ENCODE measurements at places on chromosomes 13 and 19. TPM values are rescaled to one million over a fixed set of nuclear protein-coding genes. Genes with fewer than 3 reads are reported as not detected.

- DNase-seq = no peak
Observed at GRCh38 chr13:77868717-77869116, 49.9 kb downstream of the EDNRB start.

GRCh38 chr13:27171827-27172494 is 350 bp upstream of the USP12 start:
- DNase-seq = peak; percentile 62

DNA sequence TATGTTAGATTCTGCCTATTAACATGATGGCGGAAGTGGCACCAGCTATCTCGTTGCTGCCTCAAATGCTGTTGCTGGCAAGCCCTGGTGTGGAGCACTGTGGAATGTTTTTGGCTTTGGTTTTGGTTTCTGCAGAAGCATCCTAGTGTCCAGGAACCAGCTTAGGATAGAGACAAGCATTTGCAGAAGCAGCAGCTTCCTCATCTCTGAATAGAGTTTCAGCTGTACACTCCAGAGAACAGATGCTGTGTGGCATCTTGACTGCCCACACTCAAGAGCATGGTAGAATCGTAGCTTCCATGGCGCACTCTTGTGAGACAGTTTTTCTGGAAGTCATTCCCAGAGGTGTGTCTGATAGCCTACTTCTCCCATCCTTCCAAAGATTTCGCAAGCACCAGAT is 145.3 kb upstream of the RXFP2 start:
- no peak for DNase-seq

DNA sequence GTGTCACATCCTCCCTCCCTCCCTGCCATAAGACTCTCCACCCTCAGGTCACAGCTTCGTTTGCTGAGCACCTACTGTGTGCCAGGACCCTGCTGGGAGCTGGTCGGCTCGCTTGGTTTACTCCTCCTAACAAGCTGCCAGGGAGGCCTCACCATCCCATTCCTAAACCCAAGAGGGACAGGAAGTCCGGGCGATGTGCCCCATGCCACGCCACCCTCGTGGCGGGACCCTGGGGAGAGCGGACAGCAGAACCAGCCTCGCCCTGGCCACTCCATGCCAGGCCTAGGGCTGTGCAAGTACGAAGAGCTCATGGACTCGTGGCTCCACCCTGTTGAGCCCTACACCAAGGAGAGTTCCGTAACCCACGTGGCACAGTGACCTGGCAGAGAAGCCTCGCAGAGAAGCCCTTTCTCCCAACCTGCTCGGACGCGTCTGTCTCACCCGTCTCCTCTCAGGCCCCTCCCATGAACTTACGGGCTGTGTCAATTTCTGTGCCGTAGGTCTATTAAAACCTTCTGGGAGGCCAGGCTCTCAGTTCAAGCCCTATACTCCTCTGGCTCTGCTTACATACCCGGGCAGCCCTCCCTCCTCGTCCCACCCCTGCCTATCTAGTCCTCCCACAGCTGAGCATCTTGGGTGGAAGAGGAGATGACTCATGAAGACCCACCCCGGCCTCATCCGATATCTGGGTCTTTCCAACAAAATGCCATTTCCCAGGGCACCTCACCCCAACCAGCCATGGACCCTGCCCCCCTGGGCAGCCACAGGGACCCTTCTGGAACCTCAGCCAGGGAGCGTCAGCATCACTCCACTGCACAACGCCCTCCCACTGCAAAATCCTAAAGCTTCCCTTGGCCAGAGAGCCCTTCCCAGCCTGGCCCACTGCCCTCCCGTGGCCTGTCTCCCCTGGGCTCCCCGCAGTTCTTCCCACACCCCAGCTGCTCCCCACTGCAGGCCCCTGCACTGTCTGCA is 2.6 kb downstream of the UBXN6 start:
- DNase-seq = no peak

DNA sequence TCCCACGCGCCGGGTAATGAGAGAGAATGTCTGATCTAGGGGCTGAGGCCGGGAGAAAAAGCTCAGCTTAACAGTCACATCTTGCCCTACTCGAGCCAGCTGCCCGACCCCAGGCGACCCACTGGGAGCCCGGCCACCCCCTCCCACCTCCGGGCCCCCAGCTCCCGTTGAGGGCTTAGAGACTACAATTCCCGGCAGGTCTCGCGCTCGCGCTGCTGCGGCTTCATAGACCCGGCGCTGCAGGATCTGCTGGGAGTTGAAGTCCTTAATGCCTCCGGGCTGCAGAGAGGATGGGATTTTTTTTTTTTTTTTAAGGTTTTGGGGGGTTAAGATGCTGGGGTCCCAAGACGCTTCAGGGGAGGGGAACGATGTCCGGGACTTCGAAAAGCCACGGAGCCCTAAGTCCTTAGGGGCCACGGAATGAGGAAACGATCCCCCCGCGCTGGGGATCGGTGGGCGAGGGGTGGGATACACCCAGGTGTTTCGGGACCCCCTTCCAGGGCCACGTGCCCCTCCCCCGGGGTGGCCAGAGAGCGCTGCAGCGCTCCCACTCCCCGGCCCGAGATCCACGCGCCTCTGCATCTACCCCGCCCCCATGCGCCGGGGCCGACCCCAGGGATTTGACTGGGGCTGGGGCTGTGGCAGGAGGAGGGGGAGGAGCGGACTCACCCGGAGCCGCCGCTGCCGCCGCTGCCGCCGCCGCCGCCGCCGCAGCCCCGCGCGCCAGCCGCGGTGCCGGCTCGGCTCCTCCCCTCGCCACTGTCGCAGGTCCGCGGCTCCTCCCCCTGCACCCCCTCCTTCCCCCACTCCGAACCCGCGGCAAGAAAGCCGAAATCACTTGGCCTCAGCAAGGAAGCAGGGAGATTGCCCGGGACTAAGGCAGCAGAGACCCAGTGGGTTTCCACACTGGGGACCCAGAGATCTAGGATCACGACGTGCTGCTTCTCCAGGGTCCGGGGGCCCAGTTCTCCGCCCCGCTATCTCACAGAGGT is at the start of gene SYT3:
SYT3 (minus strand) TSS at position 761 of the 992 bp plus-strand sequence. CDS start 2,470 bp downstream, outside the sequence.
- no peak for DNase-seq

- no peak for DNase-seq
Observed at GRCh38 chr13:29858667-29859066, 8.2 kb upstream of the UBL3 start.

DNA sequence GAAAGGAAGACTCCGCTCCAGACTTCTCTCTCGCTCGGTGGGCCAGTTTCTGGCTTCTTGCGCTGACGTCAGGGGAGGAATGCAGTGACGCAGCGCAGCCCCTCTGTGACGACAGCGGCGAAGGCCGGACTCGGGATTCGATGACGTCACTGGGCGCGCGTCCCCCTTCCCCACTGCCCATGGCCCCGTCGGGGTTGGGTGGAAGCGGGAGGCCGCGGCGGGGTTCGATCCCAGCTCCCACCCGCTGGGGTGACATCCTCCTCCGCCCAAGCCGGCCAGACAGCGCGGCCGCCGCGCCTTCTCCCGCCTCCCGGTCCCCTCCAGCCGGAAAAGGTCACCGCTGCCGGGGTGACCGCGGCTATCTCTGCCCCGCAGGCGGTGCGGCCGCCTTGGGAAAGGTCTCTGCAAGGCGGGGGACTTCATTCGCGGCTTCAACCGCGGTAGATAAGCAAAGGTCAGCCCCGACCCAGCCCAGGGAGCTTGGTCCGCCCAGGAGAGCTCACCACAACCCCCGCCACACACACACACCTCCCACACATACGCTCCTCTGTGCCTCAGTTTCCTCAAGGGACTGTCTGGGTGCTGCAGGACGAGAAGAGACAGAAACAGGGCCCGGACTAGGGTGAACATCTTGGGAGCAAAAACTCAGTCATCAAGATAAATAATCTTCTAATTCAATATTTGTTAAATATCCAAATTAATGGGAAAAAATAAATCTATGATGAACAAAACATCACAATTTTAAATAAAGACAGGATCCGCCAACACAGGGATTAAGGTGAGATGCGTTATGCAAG is 844 bp upstream of the RFX1 start:
- no peak for DNase-seq

DNA sequence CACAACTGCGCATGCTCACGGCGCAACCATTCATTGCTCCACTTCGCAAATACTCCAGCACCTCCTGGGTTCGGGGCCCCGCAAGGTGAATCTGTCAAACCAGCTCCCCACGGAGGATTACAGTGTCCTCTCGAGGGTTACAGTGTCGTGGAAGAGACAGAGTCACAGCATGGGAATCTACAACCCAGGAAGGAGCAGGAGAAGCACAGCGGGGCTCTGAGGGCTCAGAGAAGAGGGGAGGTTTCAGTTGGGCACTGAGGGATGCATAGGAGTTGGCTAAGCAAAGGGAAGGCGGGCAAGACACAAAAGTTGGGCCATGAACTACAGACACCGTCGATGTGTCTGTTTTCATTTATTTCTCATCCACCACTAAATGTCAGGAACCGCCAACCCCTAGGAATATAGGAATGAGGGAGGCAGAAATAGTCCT is 1.0 kb upstream of the GTF2F1 start:
- DNase-seq = no peak

DNA sequence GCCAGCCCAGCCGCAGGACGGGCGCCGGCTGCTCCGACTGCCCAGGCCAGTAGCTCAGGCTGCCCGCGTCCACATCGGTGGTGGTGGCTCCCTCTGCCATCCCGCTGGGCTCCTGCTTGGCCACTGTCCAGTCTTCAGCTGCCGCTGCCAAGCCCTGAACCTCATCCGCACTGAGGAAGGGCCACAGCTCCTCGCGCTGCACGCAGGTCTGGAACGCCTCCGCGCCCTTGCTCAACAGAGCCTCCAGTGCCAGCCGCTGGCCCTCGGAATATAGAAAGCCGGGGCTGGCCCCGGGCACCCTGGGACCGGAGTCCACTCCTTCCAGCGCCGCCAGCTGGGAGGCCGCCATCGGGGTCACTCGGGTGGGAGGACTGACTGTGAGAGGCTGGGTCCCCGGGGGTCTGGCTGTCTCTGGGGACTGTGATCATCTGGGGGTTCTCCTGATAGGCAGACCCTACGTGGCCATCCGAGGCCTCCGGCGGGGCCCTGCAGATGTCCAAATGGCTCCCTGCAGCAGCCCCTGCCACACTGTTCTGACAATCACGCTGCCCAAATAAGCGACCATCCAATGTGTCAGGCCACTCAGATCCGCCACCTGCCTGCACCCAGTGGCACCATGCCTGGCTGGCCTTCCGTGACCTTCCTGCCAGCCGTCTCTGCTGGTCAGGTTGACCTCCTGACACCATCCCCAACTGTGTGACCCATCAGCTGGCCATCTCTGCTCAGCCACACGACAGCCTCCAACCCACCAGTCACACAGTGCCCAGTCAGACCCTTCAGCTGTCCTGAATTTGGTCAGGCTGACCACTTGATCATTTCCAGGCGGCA is 1.6 kb downstream of the FAM83E start:
- DNase-seq = no peak

DNA sequence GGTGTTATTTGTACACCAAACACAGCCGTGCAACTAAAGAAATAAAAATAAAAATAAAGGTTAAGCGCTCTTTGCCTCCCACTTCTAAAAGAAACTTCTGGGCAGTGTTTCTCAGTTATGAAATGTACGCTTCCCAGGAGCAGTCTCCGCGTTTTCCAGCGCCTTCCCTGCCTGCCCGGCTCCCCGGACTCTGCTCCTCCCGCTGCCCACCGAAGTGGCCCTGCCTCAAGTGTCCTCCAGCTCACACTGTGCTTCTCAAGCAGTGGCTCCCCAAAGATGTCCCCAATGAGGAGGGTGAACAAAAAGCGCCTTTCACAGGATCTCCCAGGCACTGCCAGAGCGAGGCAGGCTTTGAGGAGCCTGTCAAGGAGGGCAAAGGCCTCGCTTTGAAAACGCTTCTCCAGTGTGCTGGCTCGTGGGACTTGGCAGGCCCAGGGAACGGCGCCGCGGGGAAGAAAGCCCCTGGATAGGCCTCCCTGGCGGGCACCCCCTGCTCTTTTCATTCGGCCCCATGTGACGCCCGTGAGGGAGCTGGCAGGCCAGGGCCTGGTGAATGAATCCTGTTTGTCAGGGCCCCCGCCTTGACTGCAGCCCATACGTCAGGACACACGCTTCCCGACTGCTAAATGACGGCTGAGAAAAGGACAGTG is 187.1 kb downstream of the FOXO1 start:
- no peak for DNase-seq

GRCh38 chr13:112451512-112452379 is 75.6 kb downstream of the SPACA7 start:
- no peak for DNase-seq

- peak; percentile 23 for DNase-seq
Observed at GRCh38 chr13:113951246-113951999, 22.5 kb downstream of the C13orf46 start.

DNA sequence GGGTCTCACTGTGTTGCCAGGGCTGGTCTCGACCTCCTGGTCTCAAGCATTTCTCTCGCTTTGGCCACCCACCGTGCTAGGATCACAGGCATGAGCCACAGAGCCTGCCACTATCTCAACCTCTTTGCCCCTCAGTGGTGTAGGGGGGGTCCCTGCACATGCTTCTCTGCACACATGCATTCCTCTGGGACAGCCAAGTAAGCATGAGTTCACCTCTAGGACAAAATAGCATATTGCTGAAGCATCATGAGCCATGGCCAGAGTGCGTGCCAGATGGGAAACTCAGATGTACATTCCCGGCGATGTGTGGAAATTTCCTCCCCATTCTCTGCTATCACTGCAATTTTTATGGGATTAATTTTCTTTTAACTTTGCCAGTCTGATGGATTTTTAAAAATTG is 23.1 kb downstream of the CHAF1A start:
- DNase-seq = no peak

- no peak for DNase-seq
Observed at GRCh38 chr13:105878119-105878700, 657.3 kb downstream of the EFNB2 start.

DNA sequence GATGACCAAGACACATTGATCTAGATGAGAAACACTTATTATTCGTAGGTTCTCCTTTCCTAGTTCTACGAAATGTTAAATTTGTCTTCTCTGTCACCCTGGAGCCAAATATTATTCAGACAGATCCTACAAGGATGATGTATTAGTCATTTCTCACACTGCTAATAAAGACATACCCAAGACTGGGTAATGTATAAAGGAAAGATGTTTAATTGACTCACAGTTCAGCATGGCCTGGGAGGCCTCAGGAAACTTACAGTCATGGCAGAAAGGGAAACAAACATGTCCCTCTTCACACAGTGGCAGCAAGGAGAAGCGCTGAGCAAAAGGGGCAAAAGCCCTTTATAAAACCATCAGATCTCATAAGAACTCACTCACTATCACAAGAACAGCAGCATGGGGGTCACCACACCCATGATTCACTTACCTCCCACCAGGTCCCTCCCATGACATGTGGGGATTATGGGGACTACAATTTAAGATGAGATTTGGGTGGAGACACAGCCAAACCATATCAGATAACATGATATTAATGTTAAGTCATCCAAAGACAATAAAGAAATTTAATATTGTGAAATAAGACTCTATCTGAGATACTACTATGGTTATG is 1248.8 kb upstream of the SLC10A2 start:
- no peak for DNase-seq

GRCh38 chr19:11261971-11262839 is at the start of gene DOCK6:
TSS of gene DOCK6 (minus strand) at chr19:11262524. CDS start at chr19:11262440, 84 bp downstream.
- DNase-seq = no peak

DNA sequence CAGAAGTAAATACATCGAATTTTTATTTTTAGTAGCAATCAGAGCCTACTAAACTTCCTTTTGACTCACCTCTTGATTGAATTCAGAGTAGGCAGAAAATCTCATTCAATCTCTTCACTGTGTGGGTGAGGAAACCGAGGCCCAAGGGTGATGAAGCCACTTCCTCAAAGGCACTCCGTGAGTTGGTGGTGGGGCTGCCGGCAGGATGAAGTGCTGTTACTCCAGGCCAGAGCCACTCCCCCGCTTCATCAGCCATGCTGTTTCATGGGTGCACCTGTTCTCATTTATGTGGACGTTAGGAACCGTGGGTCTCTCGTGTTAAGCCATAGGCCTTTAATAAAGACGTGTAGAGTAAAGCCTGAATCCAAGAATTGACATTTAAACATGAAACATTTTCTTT is 13.2 kb downstream of the ING1 start:
- no peak for DNase-seq

GARIN5A gene
- not detected for total RNA-seq

ADPRHL1 gene
- total RNA-seq = 0.40 TPM

PRKCG gene
- 0.02 TPM for total RNA-seq

CRX gene
- not detected for total RNA-seq
